AG08395 (cell line): ENCODE measurements at places on chromosomes 4 and X.

DNA sequence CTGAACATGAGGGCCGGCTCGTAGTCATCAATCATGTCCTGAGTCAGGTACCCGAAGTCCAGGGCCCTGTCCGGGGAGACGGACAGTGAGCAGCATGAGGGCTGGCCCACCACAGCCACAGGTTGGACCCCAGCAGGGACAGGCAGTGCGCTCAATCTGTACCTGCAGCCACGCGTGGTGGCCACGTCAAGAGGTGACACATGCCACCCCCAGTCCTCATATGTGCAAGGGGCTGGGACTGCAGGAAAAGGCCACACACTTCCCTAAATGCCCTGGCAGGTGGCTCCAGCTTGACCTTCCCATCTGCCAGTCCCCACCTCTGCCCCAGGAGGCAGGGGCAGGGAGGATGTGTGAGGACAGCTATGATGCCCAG is 73.8 kb upstream of the MXD4 start:
- DNase-seq: no peak

- DNase-seq: no peak
Measured at GRCh38 chr4:55345054-55345453, 988 bp upstream of the SRD5A3 start.

DNA sequence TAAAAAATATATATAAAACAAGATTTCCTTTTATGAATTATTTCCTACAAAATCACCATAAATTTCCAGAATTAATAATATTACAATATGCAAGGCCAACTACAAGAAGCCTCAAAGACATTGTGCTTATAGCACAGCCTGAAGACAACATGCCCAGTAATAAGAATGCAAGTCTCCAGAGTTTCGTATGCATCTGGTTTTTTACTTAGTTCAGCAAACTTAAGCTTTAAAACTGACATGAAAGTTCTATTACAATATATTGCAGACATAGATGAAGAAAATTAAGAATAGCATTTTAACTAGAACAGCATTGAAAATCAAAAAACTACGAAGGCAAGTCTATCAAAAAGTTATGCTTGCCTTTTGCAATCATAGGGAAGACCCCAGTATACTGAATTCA is 107.6 kb downstream of the PRDM5 start:
- no peak for DNase-seq

DNA sequence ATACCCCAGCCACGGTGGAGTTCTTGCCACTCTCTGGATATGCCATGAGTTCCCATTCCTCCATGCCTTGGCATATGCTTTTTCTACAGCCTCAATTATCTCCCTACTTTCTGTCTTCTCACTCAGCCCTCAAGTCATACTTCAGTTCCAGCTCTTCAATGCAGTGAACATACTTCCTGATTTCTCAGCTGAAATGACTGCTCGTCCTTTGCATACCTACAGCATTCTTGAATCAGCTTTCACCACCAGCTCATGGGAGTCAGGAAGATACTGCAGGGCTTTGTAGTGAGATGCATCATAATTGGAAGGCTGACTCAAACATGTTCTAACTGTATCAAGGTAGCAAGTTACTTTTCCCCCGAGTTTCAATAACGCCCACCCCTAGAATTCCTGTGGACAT is 118.4 kb downstream of the APBB2 start:
- peak; percentile 18 for DNase-seq

GRCh38 chr4:158176108-158176507 is 3.3 kb upstream of the GASK1B start:
- peak; percentile 35 for DNase-seq

DNA sequence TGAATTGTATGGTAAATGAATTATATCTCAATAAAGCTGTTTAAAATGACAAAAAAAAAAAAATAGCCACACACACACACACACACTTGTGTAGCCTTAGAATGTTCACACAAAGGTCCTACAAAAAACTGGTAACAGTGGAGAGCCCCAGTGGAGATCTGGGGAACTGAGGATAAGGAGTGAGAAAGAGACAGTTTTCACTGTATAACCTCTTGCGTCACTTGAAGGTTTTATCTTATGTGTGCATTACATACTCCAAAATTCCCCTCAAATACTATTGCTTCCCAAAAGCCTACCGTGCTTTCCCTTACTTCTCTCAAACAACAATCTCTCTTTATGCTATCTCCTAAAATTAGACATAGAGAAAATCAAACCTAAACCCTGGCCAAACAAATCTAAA is 67.8 kb downstream of the SMC1A start:
- no peak for DNase-seq

GRCh38 chr4:75821966-75822365 is 80.3 kb downstream of the PPEF2 start:
- no peak for DNase-seq

GRCh38 chr4:185019456-185020292 is 1.4 kb downstream of the HELT start:
- DNase-seq: no peak

- no peak for DNase-seq
Measured at GRCh38 chrX:44280116-44280515, 63.4 kb downstream of the EFHC2 start.

DNA sequence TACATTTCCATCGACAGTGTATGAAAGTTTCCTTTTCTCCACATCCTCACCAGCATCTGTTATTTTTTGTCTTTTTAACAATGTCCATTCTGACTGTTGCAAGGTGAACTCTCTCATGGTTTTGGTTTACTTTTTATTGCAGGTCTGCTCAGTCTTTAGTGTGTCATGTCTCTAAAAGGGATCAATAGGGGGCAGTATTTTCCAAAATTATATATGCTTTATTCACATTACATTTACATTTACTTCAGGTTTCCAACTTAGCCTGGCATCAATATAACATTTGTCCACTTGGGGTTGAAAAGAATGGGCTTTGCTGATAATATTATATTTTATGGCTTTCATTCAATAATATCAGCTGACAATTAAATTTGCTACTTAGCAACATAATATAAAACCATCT is 265.0 kb upstream of the SLITRK2 start:
- DNase-seq: no peak

DNA sequence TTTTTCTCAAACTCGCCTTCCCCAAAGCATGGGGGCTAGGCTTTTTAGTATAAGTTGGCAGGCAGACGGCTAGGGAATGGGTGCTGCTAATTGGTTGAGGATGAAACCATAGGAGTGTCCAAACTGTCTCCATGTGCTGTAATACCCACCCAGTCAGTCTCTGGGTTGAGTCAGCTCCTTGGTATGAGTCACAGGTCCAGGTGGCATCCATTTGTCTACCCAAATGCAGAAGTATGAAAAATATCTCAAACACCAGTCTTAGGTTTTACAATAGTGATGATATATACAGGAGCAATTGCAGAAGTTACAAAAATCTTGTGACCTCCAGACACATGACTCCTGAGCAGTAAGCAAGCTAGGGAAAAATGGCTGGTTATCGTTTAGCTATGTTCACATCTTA is 27.4 kb upstream of the CCSER1 start:
- DNase-seq: no peak

DNA sequence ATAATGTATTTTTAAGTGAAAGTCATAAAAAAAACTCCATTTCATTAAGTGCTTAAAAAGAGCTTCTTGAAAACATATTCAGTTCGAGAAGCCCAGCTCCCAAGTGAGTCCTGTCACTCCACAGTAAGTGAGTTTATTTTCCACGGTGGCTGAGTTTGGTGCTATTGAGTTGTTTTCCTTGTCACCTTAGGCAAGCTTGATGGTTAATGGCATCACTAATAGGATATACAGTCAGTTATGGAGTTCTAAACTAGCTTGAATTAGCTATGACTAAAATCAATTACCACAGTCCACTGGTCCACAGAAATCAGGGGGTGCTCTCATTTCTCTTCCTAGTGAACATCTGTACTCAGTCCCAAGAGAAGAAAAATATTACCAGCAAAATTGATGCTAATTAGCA is 1526.2 kb upstream of the IGFBP7 start:
- DNase-seq: no peak

DNA sequence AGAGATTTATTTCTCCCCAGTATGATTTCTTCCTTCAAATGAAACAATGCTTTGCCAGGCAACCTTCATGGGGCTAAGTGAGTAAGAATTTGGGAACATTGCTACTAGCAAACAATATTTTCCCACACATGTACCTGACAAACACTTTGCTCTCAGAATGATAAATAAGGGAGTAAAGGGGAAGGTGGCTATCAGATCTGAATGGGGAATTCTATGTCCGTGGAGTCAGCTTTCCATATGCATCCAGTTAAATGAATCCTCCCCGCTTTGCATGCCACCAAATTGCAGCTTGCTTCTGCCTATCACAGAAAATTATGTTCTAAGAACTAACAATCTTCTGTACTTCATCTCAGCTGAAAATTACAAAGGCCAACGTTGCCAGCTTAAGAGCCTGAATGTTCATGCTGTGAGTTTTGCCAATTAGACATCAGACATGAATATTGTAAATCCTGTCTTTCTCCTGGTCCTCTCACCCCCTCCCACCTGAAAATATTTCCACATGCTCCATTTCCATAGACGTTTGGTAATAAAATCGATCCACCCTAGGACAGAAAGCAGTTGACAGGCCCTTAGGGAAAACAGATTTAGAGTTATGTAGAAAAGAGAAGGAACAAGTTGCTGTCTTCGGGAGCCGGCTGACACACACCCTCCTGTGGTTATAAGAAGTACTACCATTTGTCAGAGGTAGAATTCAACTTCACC is 6.3 kb downstream of the MEPE start:
- DNase-seq: peak; percentile 62

- no peak for DNase-seq
Measured at GRCh38 chr4:98516441-98517217, 141.8 kb downstream of the TSPAN5 start.

DNA sequence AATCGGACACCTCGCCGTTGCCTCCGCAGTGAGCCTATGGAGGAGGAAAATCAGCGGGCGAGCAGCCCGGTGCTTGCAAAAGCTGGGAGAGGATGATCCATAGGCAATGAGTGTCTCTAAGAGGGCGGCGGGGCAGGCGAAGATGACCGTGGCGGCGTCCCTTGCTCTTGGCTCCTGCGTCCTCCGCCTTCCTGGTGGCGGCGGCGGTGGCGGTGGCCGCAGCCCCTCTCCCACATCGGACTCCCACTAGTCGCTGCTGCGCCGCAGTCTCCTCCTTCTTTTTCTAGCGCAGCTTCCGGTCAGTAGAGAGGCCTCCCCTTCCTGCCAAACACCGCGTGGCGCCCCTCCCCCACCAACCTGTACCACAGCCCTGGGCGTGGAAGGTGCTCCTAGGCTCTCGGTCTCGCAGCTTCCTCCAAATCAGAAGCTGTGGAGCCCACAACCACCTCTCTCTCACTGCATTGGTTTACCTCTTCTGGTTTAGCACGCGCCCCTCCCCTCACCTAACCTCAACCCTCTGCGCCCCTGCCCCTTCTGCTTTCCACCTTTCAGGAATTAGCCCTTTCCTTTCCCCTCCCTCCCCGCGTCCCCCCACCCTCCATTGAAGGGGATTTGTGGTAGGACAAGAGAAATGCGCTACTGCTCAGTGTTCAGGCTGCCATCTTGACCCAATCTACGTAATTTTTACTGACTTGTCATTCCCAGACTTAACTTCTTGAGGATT is at the start of gene SPIN3:
SPIN3 (minus strand) TSS at position 271 of the 724 bp plus-strand sequence. CDS start 594 bp downstream, outside the sequence.
- DNase-seq: peak; percentile 58

DNA sequence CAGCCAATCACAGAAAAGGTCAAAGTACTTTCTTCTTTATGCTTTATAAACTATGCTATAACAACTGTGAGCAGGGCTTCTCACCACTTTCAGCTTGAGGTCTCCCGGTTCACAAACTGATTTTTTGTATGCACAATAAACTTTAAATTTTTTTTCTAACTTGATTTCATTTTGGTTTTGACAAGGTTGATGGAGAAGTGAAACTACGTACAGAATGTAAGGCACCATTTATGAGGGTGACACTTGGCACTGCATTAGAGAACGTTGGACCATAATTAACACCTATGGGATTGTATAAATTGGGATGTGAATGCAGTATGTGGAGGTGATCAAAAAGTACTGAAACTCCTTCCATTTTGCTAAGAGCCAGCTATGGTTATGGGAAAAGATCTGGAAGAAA is 857.9 kb upstream of the HTR2C start:
- DNase-seq: no peak

DNA sequence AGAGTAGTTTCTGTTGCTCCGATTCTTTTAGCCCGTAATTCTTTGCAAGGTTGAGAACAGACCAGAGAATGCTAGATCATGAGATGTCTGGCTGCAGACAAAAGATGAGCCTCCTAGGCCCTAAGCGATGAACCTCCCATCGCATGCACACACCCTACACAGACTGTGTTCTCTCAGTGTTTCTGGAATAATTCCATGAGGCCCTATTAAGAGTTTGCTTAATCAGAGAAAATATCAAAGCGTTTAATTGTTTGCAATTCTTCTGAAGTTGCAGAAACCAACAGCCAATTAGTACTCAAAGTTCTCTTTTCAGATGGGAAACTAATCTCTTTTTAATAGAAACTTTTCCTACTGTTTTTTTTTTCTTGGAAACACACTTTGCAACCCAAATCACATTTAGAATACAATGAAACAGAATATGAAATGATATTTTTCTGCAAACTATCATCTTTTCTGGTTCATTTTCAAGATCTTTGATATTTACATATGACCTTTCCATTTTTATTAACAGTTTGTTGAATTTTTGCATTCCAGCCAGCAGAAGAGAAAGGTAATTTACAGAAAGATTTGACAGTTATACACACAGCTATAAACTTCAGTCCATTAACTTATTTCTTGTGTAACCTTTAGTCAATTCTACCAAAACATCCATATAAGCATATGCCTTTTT is 1525.6 kb downstream of the ARAP2 start:
- DNase-seq: no peak
